CD4-positive, alpha-beta T cell treated with Interleukin-15 for 1 hour (primary cell): ENCODE measurements at places on chromosomes 16 and 17.

DNA sequence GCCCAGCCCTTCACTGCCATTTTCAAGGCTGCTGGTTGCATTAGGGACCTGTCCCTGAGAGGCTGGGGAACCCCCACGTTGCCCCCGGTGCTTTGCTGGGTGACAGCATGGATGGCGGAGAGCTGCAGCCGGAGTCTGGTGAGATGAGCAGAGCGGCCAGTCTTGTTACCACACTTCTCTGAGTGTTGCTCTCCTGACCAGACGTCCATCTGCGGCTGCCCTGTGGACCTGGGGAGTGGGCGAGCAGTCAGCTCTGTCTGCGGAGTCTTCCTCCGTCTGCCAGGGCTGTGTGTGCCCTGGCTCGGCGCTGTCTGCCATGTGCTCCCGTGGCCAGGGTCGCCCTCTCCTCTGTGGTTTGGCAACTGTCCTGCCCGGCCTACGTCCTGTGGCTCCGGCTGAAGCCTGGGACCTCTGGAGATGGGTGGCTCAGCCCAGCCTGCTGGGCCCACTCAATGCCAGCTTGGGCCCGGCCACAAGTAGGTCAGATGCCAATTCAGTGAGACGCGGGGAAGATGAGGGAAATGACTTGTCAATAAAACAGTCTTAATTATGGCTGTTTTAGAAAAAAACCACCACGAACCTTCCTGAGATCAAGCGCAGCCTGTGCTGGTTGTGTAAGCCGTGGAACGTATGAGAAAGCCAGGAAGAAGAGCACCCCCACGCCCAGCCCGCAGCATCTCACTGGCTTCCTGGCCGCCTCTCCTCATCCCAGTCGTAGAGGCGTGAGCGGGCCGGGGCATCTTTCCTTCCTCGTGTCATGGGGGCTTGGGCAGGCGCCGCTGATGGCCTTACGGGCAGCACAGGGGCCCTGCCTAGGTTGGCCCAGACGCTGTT lies 7.9 kb downstream of the KCTD5 start:
- DNase-seq: no peak

DNA sequence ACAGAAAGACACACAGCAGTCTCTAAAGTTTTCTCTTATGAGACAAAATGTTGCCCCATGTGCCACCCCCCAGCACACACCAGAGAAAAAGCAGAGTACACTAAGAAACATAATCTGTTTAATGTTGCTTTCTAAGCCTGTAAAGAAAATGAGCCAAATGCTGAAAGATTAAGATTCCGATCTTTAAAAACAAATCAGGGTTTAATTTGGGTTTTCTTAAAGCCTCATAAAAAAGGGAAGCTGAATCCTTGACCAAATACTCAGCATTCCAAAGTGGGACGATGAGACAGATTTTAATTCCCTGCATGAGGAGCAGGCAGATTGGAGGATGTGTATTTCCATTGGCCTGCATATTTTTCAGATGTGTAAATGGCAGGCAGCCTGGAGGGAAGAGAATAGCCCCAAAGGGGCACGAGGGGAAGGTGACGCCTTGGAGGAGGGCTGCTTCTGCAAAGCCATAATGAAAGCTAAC lies 118.4 kb downstream of the COPRS start:
- DNase-seq: no peak

GRCh38 chr16:46658925-46659324 lies 30.1 kb downstream of the VPS35 start:
- DNase-seq: peak; percentile 74

DNA sequence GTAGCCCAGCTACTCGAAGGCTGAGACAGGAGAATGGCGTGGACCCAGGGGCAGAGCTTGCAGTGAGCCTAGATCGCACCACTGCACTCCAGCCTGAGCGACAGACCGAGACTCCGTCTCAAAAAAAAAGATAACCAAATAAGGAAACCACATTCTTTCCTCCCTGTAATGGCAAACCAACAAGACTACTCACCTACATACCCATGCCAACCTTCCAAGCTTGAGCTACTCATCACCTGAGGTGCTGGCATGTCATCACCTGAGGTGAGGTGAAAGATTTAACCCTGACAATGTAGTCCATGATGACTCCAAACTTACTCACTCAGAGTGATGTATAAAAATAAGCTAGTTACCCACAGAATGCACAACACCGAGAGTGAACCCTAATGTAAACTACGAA lies 85.2 kb downstream of the SMG6 start:
- no peak for DNase-seq

GRCh38 chr17:38916771-38917170 lies 8.6 kb upstream of the LASP1NB start:
- DNase-seq: no peak

GRCh38 chr17:69574257-69575197 lies 160.0 kb downstream of the MAP2K6 start:
- no peak for DNase-seq

DNA sequence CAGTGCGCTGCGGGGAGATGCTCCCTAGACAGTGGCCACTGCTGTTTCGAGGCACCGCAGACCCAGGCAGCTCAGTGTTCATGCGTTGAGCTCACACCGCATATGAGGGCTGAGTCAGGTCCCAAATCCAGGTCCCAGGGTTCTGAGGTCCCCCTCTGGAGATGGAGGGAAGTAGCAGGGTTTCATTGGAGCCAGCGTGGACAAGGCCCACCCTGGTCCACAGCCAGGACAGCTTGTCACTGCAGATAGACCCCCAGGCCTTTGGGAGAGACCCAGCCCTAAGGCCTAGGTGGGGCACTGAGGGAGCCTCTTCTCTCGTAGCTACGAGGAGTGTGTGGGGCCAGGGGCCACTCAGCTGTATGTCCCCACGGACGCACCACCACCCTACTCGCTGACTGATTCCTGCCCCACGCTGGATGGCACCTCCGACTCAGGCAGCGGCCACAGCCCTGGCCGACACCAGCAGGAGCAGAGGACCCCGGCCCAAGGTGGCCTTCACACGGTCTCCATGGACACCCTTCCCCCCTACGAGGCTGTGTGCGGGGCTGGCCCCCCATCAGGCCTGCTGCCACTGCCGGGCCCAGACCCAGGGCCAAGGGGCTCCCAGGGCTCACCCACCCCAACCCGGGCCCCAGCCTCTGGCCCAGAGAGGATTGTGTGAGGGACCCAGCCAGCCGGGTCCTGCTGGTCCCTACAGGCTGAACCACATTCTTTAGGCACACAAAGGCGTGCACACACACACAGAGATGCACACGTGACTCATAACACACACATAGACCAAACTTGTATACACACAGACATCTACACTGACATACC lies 53.4 kb downstream of the BEAN1 start:
- DNase-seq: no peak

GRCh38 chr16:53822936-53823529 lies 119.1 kb downstream of the FTO start:
- DNase-seq: peak; percentile 17

DNA sequence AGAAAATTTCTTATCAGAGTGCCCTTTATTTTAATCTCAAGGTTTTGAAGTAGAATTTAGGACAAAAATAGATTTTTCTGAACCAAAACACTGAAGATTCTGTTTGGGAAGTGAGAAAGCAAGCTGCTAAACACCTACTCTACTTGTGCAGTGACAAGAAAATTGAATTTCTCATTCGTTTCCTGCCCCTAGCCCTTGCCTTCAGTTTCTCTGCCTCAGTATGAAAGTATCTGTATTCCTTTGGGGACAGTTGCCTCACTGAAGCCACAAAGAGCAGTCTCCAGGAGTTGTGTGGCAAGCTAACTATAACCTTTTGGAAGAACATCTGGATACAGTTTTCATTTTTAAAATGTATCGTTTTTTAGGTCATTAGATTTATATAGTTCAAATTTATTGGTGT lies 19.7 kb downstream of the MOSMO start:
- no peak for DNase-seq

DNA sequence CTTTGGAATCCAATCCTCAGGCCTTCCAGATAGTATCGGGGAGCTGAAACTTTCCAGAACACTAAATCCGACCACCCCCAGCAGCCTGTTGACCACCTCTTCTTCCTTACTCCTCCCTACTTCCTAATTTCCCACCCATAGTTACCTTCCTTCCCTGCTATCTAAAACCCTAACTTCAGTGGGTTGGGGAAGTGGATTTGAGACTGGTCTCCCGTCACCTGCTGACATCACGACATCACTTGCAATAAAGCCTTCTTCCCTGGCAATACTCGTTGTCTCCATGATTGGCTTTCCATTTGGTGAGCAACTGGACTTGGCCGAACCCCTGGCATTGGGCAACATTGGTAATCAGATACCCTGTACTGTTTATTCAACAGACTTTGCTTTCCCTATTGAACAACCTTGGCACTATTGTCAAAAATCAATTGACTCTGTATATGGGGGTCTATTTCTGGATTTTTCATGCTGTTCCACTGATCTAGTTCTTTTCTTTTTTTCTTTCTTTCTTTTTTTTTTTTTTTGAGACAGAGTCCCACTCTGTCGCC lies 11.8 kb upstream of the FOXK2 start:
- no peak for DNase-seq

- no peak for DNase-seq
These were observed 17.7 kb upstream of the CBFB start for GRCh38 chr16:67011274-67011673.

DNA sequence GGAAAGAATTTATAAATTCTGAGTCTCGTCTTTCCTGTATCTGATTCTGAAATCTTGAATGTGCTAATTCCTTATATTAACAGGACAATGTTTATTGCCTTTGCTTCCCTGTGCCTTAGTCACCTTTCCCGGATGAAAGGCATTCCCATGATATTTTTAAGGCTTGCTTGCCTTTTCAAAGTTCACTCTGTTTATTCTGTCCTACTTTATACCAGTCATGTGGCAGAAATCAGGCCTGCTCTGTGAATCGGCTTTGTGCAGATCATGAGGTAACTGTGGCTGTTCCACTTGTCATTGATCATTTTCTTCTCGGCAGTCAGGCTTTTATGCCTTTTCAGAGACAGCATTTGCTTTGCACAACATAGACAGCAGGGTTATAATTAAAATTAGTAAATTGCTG lies 28.8 kb upstream of the ABCC11 start:
- no peak for DNase-seq

DNA sequence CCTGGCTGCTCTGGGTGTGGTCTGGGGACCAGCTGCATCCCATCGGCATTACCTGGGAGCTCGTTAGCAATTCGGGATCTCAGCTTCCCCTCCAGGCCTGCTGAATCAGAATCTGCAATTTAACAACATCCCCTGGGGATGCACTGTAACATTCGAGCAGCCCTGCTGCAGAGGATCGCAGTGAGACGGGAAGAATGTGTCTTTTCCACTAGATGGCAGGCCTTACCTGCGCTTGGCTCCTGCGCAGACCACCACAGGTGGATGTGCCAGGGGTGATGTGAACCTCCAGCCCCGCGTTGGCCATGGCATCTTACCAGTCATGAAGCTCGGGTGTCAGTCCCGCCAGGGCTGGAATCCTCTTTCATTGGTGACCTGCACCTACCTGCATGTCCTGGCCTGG lies 209.9 kb downstream of the PRKCB start:
- DNase-seq: no peak

DNA sequence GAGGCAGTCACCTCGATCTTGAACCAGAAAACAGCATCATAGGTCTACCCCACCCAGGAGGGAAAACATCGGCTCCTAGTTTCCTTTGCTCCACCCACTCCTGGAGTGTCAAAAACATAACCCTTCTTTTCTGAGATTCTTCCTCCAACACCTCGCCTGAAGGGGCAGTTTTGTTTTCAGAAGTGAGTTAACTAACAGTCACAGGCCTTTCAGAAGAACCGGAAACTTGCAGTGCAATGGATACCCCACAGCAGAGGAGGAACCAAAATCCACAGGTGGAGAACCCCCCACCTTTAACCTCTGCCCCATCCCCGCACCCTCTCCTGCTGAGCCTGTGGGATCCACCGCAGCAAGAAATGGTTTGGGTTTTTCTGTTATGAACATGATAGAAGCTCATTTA lies 7.8 kb upstream of the TEX2 start:
- no peak for DNase-seq

- no peak for DNase-seq
These were observed 16.1 kb upstream of the C17orf78 start for GRCh38 chr17:37359682-37360188.

DNA sequence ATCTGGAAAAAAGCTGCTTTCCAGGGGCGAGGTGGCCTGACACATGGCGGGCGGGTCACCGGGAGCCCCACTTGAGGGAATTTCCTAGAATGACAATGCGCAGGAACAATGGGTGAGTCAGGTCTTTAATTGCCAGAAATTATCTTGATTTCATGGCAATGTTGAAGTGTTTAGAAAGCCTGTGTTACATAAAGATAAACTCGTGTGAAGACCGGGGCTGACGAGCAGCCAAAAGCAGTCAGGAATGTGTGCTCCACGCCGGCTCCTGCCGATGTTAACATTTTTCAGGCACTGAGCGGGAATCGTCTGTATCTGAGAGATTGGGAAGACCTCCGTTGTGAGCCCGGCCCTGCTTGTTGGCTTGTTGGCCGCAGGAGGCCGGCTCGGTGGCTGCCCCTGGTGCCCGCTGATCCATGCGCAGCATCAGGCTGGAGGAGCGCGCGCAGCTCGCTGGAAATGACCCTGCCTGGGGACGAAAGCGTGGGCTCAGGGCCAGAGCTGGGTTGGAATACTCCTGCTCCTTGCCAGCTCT lies 353.1 kb downstream of the FOXL1 start:
- DNase-seq: no peak

GRCh38 chr17:31573861-31574260 lies 182.4 kb downstream of the RAB11FIP4 start:
- no peak for DNase-seq

DNA sequence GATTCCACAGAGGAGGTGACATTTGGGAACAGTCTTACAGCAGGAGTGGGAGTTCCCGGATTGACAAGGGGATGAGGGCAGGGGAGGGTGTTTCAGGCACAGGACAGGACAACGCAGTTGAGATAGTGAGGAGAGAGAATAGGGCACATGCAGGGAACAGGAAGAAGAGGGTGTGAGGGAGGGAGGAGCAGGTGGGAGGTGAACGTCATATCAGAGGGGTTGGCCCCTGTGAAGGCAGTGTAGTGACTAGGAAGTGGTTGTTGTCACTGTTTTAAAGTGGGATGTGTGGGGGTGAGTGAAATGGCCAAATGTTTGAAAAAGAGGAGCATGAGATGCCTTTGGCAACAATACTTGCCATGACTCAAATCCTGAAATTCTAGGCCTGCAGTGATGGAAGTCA lies 12.2 kb downstream of the PRKCB start:
- DNase-seq: peak; percentile 50

- peak; percentile 79 for DNase-seq
These were observed 493 bp downstream of the PLSCR3 start for GRCh38 chr17:7393613-7394451.

GRCh38 chr16:9824200-9825068 lies 357.8 kb downstream of the GRIN2A start:
- no peak for DNase-seq

- DNase-seq: no peak
These were observed 52.5 kb downstream of the ARHGAP27 start for GRCh38 chr17:45380046-45380765.

- no peak for DNase-seq
These were observed 22.1 kb downstream of the CDH5 start for GRCh38 chr16:66388350-66389139.
